ENCODE measurements at places on chromosomes 1 and 21. TPM values are rescaled to one million over a fixed set of nuclear protein-coding genes. Genes with fewer than 3 reads are reported as not detected.

NCF2 gene
- total RNA-seq = 8.0 TPM

GSTM4 gene
- 5.3 TPM for total RNA-seq

NBPF26 gene
- total RNA-seq = 38.9 TPM

KIF21B gene
- total RNA-seq = 143 TPM

OR2G3 gene
- total RNA-seq = not detected

DNA sequence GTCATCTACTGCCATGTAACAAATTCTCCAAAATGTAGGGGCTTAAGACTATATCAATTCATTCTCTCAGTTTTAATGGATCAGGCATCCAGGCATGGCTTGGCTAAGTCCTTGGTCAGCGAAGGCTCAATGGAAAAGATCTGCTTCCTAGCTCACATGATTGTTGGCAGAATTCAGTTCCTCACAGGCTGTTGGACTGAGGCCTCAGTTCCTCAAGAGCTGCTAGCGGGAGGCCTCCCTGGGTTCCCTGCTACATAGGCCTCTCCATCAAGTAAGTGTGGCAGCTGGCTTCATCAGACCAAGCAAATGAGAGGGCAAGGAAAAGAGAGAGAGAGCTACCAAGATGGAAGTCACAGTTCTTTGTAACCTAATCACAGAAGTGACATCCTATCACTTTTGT lies 19.6 kb upstream of the EYA3 start:
- H3K27me3 ChIP-seq = peaks cover 14% of the 10 kb centered on the region
- H3K36me3 ChIP-seq = peaks cover 2% of the 10 kb centered on the region
- no peak overlapping the region for H3K4me3 ChIP-seq
- H3K27ac ChIP-seq = no peak overlapping the region

DNA sequence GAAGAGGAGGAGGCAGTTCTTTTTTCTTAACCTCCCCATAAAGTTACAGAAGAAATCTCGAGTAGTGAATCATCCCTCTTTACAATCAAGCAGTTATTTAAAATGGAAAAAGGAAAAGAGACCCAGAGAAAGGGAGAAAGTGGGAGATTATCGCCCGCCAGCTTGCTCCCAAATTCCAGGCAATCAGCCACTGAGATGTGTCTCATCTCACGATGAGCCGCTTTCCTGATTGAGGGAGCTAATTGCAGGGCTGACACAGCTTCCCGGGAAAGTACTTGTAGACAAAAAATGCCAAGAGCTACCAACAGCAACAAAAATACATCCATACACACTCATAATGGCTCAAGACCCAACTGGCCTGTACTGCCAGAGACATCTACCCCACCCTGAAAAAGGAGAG lies 191.6 kb upstream of the ZC3H12A start:
- H3K4me3 ChIP-seq = no peak overlapping the region
- H3K27ac ChIP-seq = no peak overlapping the region
- H3K36me3 ChIP-seq = no peaks in the 10 kb centered on the region

GRCh38 chr1:209720326-209720725 lies 15.7 kb downstream of the HSD11B1 start:
- H3K4me3 ChIP-seq = no peak overlapping the region
- peaks cover 4% of the 10 kb centered on the region for H3K36me3 ChIP-seq
- peaks cover 6% of the 10 kb centered on the region for H3K4me1 ChIP-seq
- DNase-seq = no peak

GRCh38 chr21:37592496-37592895 lies 225.9 kb downstream of the DYRK1A start:
- no peak for DNase-seq
- H3K4me1 ChIP-seq = peaks cover 4% of the 10 kb centered on the region
- no peak overlapping the region for H3K4me3 ChIP-seq
- no peaks in the 10 kb centered on the region for H3K36me3 ChIP-seq
- H3K27me3 ChIP-seq = no peaks in the 10 kb centered on the region

GRCh38 chr1:6962996-6963911 lies 178.0 kb downstream of the CAMTA1 start:
- H3K36me3 ChIP-seq = no peaks in the 10 kb centered on the region
- peaks cover 20% of the 10 kb centered on the region for H3K4me1 ChIP-seq
- peak overlapping the region; percentile 84 for H3K4me3 ChIP-seq
- DNase-seq = peak; percentile 74
- peaks cover 25% of the 10 kb centered on the region for H3K27me3 ChIP-seq

- H3K36me3 ChIP-seq = peaks cover 23% of the 10 kb centered on the region
- peaks cover 3% of the 10 kb centered on the region for H3K4me1 ChIP-seq
- no peak overlapping the region for H3K4me3 ChIP-seq
- DNase-seq = no peak
- H3K27me3 ChIP-seq = no peaks in the 10 kb centered on the region
Observed at GRCh38 chr1:179984942-179985341, 30.3 kb downstream of the CEP350 start.

- no peak overlapping the region for H3K4me3 ChIP-seq
- no peak overlapping the region for H3K27ac ChIP-seq
- peaks cover 18% of the 10 kb centered on the region for H3K4me1 ChIP-seq
- DNase-seq = no peak
Observed at GRCh38 chr21:43290421-43291346, 121.9 kb downstream of the CRYAA start.

DNA sequence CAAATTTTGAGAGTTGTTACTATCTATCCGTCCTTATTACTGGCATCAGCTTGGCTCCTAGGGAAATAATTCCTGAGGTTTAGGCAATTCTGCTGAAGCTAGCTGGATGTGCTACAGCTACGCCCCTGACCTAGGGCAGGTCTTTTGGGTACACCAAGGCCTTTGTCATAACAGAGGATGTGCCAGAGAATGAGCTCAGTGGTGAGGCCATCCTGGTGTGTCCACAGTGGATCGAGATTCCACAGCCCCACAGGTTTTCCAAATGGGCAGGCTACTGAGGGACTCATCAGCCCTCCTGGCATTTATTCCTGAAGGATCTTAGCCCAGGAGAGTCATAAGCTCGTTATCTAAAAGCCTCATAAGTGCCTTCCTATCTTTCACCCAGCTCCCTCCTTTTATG lies 475.2 kb upstream of the USP24 start:
- no peaks in the 10 kb centered on the region for H3K36me3 ChIP-seq
- H3K27me3 ChIP-seq = peaks cover 3% of the 10 kb centered on the region
- H3K4me1 ChIP-seq = no peaks in the 10 kb centered on the region
- H3K4me3 ChIP-seq = no peak overlapping the region

DNA sequence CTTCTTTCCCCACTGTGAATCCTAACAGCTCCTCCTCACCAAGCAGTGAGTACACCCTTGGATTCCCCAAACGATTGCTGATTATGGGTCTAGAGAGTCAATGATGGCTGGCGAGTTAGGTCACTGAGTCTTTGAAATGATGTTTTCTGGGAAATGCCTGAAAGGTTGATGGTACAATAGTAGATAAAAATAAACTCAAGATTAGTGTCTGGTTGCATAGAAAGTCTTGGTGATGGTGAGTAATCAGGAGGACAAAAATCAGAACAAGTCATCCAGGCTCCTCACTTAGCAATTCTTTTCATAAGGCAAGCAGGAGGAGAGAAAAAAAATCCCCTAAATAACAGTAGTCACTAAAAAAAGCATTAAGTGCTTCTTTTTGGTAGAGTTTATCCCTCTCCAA lies 22.6 kb downstream of the HLX start:
- H3K36me3 ChIP-seq = no peaks in the 10 kb centered on the region
- H3K27ac ChIP-seq = no peak overlapping the region

GRCh38 chr1:22636927-22637326 lies 499 bp downstream of the C1QA start:
- no peaks in the 10 kb centered on the region for H3K36me3 ChIP-seq
- H3K27me3 ChIP-seq = peaks cover 7% of the 10 kb centered on the region
- no peak overlapping the region for H3K27ac ChIP-seq
- no peak overlapping the region for H3K4me3 ChIP-seq
- no peaks in the 10 kb centered on the region for H3K4me1 ChIP-seq

- H3K36me3 ChIP-seq = no peaks in the 10 kb centered on the region
- no peak overlapping the region for H3K27ac ChIP-seq
- peaks cover 9% of the 10 kb centered on the region for H3K4me1 ChIP-seq
- H3K4me3 ChIP-seq = no peak overlapping the region
- peaks cover 20% of the 10 kb centered on the region for H3K27me3 ChIP-seq
- DNase-seq = no peak
Observed at GRCh38 chr1:6500544-6501278, 9.2 kb upstream of the PLEKHG5 start.

DNA sequence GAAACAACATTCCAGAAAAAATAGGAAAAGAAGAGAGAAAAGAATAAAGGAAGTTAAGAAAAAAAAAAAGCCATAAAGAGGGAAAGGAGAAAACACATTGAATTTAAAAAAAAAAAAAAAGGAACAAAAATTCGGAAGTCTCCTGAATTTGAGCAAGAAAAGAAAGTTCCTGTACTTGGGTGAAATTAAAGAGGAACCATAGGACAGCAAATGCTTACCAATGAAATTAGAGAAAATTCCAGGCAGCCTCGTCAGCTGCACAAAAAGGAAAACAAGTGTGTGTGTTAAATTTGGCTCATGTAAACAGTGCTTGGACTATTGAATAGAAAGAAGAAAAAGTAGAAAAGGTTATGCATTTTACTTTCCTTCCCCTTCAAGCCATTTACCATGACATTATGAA lies 4.9 kb downstream of the IL12RB2 start:
- H3K36me3 ChIP-seq = peaks cover 29% of the 10 kb centered on the region
- H3K4me3 ChIP-seq = no peak overlapping the region
- H3K27me3 ChIP-seq = no peaks in the 10 kb centered on the region
- no peak for DNase-seq

DNA sequence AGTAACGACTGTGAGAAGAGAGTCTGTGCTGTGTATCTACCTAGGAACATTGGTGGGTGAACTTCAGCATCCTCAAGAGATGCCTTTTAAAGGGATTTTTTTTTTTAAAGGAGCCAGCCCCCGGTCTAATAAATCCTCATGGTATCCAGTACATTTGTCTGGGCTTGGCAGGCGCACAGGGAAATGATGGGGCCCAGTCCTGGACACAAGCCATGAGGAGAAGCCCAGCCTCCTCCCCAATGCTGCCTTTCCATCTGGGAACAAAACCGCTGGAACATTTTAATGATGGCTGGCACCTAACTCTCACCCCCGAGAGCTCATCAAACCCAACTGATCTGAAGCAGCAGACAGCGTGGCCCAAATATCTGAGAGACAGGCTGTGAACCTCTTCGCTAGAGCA lies 64.2 kb downstream of the ACOT7 start:
- no peak overlapping the region for H3K27ac ChIP-seq
- H3K27me3 ChIP-seq = no peaks in the 10 kb centered on the region
- H3K36me3 ChIP-seq = peaks cover 6% of the 10 kb centered on the region
- no peak overlapping the region for H3K4me3 ChIP-seq

- no peaks in the 10 kb centered on the region for H3K36me3 ChIP-seq
- peaks cover 4% of the 10 kb centered on the region for H3K27me3 ChIP-seq
- DNase-seq = no peak
- no peaks in the 10 kb centered on the region for H3K4me1 ChIP-seq
- no peak overlapping the region for H3K4me3 ChIP-seq
- no peak overlapping the region for H3K27ac ChIP-seq
Observed at GRCh38 chr21:24367936-24368335, 1239.3 kb downstream of the MRPL39 start.

GRCh38 chr1:234136073-234136472 lies 231.6 kb downstream of the SLC35F3 start:
- H3K4me3 ChIP-seq = no peak overlapping the region
- DNase-seq = no peak
- no peaks in the 10 kb centered on the region for H3K36me3 ChIP-seq

- no peak overlapping the region for H3K4me3 ChIP-seq
- no peak overlapping the region for H3K27ac ChIP-seq
- no peaks in the 10 kb centered on the region for H3K27me3 ChIP-seq
- H3K36me3 ChIP-seq = no peaks in the 10 kb centered on the region
Observed at GRCh38 chr1:118084400-118084799, 100.6 kb downstream of the SPAG17 start.
